ENCODE measurements at places on chromosomes 5 and 9.

GRCh38 chr9:124511891-124512805 lies 4.9 kb upstream of the NR5A1 start:
- DNase-seq: no peak

DNA sequence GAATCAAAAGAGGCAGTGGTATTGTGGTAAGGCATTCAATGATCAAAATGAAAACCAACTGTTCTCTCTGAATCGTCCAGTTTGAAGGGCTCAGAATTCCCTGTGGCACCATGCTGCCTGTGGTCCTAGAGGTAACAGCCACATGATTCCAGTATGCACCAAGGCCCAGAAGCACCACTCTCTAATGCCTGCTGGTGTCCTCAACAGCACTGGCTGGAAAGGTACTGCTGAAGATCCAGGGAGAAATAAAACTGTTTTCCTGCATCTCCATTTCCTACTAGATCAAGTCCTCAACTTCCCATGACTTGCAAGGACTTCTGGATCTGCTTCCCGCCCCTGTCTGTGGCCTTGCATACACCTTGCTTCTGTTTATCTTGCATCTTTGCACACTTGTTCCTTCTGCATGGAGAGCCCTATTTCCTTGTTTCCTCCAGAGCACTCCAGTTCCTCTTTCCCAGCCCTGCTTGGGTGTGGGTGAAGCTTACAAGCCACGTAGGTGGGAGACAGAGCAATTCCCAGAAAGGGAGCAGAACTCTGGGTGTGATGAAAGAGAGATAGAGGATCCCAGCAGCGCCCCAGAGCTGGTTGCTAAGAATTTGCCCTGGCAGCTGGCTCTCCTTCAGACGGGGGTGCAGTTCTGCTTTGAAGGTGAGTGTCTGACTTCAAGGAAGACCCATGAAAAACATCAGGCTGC lies 41.0 kb upstream of the EQTN start:
- DNase-seq: no peak

- no peak for DNase-seq
These were observed 135.0 kb upstream of the SMIM23 start for GRCh38 chr5:171650597-171650996.

DNA sequence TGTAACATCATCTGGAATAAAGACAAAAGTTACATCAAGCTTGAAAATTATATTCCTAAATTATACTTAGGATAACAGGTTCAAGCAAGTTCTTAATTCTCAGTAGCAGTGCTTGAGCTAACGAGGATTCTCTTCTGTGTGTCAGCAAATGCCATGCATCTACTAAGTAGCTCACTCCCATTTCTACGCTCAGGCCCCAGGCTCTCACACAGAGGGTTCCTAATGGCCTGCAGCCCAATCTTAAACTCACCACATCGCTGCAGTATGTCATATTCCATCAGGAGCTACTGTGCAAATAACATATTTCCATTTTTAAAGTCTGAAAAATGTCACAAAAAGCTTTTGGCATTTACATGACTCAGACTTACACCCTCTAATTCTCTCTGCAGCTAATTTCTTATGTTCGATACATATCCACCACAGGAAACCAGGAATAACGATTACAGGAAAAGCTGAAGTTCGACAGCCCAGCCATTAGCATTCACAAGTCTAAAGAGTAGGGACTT lies 474.8 kb downstream of the EFNA5 start:
- DNase-seq: no peak

DNA sequence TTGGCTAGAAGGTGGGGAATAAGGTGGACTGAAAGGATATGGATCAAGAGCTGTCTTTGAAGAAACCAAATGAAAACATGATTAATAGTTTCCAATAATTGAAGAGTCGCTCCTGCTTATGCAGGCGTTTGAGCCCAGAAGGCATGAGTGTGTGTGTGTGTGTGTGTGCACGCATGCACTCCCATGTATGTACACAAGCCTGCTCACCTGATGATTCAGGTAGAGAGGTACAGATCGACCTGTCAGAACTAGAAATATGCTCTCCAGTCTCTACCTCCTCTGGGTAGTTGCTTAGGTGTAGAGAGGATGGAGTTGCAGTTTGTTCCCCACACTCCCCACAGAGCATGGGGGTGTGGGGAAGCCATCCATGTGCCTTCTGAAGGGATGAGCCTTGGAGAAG lies 1.1 kb upstream of the FGF1 start:
- DNase-seq: no peak

GRCh38 chr5:154165886-154166285 lies 24.6 kb upstream of the GALNT10 start:
- no peak for DNase-seq

DNA sequence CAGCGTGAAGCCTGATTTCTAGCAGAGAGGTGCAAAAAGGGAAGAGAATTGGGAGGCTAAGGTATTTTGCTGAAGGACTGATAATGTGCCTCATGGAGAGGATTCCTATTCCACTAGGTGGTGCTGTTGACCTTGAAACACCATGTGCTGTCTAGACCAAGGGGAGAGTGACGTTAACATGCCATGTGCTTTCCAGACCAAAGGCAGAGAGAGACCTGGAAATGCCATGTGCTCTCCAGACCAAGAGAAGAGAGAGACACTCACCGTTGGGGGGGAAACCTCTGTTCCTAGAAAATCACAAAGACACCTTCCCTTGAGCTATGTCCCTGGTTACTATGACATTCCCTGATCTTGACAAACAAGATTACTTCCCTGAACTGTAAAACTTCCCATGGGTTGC lies 286.0 kb upstream of the TUSC1 start:
- peak; percentile 74 for DNase-seq

GRCh38 chr9:76403352-76403751 lies 9.1 kb upstream of the RFK start:
- DNase-seq: peak; percentile 37

- DNase-seq: no peak
These were observed at the start of gene CDH6 for GRCh38 chr5:31193591-31194467. TSS of gene CDH6 (plus strand) at chr5:31193686. CDS start at chr5:31267474, 73,788 bp downstream.

GRCh38 chr9:16278326-16278999 lies 592.0 kb downstream of the BNC2 start:
- DNase-seq: no peak

- DNase-seq: no peak
These were observed 35.5 kb downstream of the ADAM19 start for GRCh38 chr5:157540124-157540523.

GRCh38 chr9:125425170-125425897 lies 163.7 kb downstream of the GAPVD1 start:
- DNase-seq: peak; percentile 12

- peak; percentile 64 for DNase-seq
These were observed 39.1 kb upstream of the RANBP6 start for GRCh38 chr9:6054280-6055099.

DNA sequence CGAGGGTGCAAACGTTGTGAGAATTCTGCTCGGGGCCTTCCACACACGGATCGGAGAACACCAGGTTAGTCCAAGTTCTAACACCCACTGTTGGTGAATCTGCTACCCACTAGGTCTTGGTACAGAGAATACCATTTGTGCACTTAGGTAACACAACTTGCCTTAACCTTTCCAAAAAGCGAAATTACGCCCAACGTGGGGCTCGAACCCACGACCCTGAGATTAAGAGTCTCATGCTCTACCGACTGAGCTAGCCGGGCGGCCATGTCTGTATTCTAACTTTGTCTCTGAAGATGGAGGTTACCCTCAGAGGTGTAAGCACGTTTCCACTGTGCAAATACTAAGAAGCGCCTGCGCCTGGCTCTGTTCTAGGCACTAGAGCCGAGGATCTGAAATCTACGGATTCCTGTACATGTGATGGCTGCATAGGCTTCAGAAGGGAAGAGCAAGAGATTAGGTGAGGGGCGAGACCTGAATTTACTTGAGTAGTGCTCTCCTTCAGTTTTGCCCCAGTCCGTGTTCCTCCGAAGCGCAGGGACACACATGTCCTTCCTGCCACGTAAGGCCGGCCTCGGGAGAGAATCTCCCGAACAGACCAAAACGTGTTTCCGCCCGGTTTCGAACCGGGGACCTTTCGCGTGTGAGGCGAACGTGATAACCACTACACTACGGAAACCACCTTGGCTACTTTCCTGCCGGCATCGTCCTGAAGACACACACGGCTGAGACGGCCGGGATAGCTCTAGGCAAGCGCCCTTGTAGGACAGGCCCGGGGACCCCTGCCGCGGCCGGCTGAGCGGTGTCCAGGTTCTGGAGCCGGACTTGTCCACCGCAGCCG lies 1.1 kb upstream of the TRIM41 start:
- no peak for DNase-seq

- no peak for DNase-seq
These were observed 658.1 kb upstream of the CHD1 start for GRCh38 chr5:99586878-99587277.

DNA sequence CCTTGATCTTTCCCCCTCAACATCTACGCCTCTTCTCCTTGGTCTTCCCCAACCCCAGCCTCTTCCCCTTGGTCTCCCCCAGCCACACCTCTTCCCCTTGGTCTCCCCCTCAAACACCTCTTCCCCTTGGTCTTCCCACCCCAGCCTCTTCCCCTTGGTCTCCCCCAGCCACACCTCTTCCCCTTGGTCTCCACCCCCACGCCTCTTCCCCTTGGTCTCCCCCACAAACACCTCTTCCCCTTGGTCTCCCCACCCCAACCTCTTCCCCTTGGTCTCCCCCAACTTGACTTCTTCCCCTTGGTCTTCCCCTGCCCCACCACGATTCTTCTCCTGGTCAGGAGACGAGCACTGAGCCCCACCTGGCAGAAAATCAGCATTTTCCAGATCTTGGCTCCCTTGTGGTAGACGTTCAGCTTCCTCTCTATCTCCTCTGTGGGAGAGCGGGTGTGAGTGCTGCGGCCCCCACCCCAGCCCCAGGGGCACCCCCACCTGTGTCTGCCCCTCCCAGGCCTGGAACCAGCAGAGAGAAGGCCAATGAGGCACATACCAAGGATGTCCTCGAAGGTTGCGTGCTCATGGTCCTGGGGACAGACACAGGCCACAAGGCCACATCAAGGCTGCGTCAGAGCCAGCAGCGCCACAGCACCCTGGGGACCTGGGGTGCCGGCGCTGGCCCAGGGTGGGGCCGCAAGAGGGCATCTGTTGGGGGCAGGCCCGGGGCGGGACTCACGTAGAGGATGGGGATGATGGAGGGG lies 7.0 kb downstream of the NSMF start:
- DNase-seq: no peak

DNA sequence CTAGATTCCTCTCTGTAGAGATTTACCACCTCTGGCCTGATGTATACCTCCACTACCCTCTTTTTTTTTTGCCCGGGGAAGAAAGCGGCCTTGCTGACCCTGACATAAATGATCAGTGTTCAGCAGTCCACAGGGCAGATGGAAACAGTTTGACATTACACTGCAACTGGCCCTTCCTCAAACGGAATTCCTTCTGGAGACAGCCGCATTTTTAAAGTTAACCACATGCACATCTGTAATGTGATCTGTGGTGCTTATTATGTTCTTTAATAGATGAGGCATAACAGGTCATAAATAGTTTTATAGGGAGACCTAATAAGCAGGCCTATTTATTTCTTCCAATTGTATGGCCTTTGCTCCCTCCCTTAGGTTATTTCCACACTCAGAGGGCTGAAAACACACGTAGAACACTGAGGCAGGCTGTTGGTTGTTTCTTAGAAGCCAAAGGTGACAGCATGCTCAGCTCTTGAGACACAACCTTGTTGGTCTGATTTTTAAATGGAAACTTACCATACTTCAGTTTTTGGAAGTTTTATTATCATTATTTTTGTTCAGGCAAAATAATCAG lies 84.0 kb upstream of the APC start:
- no peak for DNase-seq

- no peak for DNase-seq
These were observed 624.1 kb downstream of the ANXA1 start for GRCh38 chr9:73775757-73776156.

DNA sequence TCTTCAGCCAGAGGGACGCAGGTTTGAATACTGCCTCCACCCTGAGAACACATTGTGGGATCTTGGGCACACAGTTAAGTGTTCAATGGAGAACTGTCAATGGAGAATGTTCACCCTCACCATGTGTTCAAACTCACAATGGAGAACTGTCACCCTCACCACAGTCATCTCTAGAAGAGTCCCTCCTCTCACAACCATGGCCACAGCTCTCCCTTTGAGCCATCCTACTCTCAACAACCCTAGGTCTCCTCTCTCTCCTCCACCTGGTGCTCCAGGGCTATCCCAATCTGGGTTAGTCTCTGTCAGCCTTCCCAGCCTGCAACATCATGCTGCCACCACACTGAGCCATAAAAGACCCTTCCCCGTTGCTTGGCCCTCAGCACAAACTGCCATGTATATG lies 36.3 kb upstream of the HAND1 start:
- no peak for DNase-seq

- DNase-seq: no peak
These were observed 41.4 kb upstream of the DAB2IP start for GRCh38 chr9:121609822-121610637.

GRCh38 chr9:133067813-133068212 lies 6.0 kb downstream of the CEL start:
- no peak for DNase-seq

- DNase-seq: no peak
These were observed 17.5 kb upstream of the GPX3 start for GRCh38 chr5:151002681-151003502.

GRCh38 chr5:39399135-39400036 lies 25.4 kb downstream of the DAB2 start:
- DNase-seq: no peak

DNA sequence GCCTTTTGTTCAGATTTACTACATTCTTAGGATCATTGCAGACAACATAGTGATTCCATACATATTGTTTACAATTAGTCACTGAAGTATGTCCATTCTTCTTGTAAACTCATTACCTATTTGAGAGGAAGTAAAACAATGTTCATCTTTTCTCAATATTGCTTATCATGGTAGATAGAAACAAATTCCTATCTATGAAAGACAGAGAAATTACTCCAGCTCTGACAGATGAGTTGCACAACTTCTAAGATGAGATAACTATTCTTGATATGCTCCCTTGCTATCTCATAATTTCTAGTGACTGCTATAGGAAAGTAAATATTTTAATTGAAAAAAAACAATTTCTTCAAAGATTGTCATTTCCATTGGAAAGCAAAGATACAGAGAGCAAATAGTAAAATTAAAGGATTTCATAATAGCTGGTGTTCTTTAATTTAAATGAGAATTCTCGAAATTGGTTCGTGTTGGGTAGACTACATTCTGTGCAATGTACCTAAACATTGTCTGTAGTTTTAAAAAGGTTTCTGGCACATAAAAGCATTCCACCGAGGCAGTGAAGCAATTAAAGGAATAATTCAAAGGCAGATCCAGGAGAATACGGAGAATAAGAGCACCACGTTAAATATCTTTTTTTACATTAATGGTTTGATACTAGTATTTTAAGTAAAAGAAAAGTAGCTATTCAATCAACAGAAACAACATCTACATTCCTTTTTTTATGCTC lies 1029.1 kb upstream of the ACO1 start:
- no peak for DNase-seq

GRCh38 chr9:73270967-73271721 lies 119.5 kb downstream of the ANXA1 start:
- no peak for DNase-seq

GRCh38 chr9:92206488-92206887 lies 87.0 kb downstream of the IARS1 start:
- DNase-seq: no peak

DNA sequence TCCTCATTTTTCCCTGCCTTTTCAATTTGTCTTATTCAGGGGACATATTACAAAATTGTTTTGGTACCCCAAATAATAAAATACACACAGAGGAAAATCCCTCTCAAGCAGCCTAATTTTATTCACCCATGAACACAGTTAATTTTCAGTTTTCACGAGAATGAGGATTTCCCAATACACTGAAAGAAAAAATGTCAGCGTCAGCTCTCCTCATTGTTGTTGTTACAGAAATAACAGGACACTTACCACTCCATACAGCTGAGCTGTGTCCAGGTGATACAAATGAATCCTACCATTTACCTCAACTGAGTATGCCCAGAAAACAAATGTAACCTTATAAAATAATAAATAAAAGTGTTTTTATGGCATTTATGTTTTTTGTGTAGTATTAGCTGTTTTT lies 144.6 kb upstream of the PCA3 start:
- DNase-seq: no peak
